Nasal cavity respiratory epithelium epithelial cell of viscerocranial mucosa (primary cell): ENCODE measurements at places on chromosomes 5 and 9. TPM values are rescaled to one million over a fixed set of nuclear protein-coding genes. Genes with fewer than 3 reads are reported as not detected.

Gene CARD19
- total RNA-seq = 24.6 and 35.8 TPM in 2 replicates

Gene PCDHB7
- total RNA-seq = 0.07 TPM in 1 of 2 replicates, not detected in the other

Gene RORB
- under 0.01 TPM in 1 of 2 replicates, not detected in the other for total RNA-seq

Gene ACSL6
- total RNA-seq = under 0.01 and 0.14 TPM in 2 replicates

Gene OSMR
- 84.1 and 161 TPM in 2 replicates for total RNA-seq

Gene PKD2L2
- total RNA-seq = not detected in 2 replicates

Gene GAS1
- total RNA-seq = 0.34 and 3.8 TPM in 2 replicates

Gene ZNF883
- total RNA-seq = 1.4 and 3.2 TPM in 2 replicates

Gene IQGAP2
- total RNA-seq = 0.50 TPM in 1 of 2 replicates, not detected in the other

Gene ENTPD2
- total RNA-seq = 1.8 and 3.1 TPM in 2 replicates

Gene NUTM2G
- not detected in 2 replicates for total RNA-seq

Gene ABO
- 0.14 TPM in 1 of 2 replicates, not detected in the other for total RNA-seq
